ENCODE measurements at places on chromosomes 6 and 20. TPM values are rescaled to one million over a fixed set of nuclear protein-coding genes. Genes with fewer than 3 reads are reported as not detected.

CFAP206 gene
- total RNA-seq: 0.65 TPM

PARD6B gene
- total RNA-seq: 0.15 TPM

PRL gene
- not detected for total RNA-seq

PRND gene
- total RNA-seq: 0.15 TPM

ADGRB3 gene
- under 0.01 TPM for total RNA-seq

OR2B6 gene
- total RNA-seq: not detected

IRF4 gene
- total RNA-seq: not detected

CLDN20 gene
- not detected for total RNA-seq

CRISP2 gene
- total RNA-seq: not detected

C4B gene
- 1.1 TPM for total RNA-seq

CCN2 gene
- total RNA-seq: 425 TPM

B3GALT4 gene
- total RNA-seq: 3.3 TPM
